ENCODE measurements at places on chromosomes 4 and X.

- no peak for DNase-seq
These were observed 735.1 kb downstream of the GLUD2 start for GRCh38 chrX:121782544-121782943.

DNA sequence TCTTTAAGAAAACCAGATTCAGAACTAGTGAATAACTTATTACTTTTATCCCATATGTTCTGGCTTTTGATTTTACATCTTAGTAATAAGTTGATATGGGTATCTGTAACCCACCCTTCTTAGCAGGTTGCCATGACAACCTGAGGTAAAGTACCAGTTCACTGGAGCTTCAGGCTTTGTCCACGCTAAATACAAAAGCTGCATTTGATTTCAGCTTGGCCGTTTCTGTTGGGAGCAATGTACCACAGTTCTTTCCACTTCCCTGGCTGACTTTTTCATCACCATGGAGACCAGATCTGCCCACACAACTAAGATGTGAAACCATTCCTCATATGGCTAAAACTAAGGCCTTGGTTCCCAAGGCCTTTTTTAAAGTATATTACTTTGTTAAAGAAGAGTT, 26.1 kb downstream of the KLHL34 start:
- no peak for DNase-seq

GRCh38 chrX:17592117-17592516, 145.2 kb upstream of the SCML1 start:
- DNase-seq: no peak

GRCh38 chrX:109390556-109390955, 91.3 kb downstream of the GUCY2F start:
- no peak for DNase-seq

GRCh38 chr4:112519689-112520597, 4.0 kb upstream of the NEUROG2 start:
- DNase-seq: no peak

- no peak for DNase-seq
These were observed 466.0 kb downstream of the DMD start for GRCh38 chrX:32745323-32745722.

GRCh38 chr4:22299678-22300077, 216.2 kb downstream of the ADGRA3 start:
- DNase-seq: no peak

DNA sequence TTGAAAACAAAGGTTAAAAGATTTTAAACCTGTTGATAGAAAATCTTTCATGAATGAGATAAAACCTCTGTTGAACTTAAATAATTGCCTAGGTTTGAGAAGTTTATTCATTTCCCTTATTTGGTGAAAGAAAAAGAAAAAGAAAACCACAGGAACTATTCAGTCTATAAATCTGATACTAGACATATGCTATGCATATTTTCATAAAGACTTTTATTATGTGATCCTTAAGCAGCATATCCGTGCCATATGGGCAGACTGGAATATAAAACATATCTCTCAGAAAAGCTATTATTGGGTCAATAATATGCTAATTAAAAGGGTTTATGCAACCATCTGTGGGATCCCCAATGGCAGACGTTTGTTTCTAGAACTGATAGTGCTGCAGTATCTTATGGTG, 178.7 kb downstream of the RASL11B start:
- DNase-seq: no peak

- peak; percentile 16 for DNase-seq
These were observed 84.0 kb upstream of the ATP6AP2 start for GRCh38 chrX:40496728-40497127.

- no peak for DNase-seq
These were observed 66.5 kb downstream of the SLIT2 start for GRCh38 chr4:20318001-20318908.

- peak; percentile 16 for DNase-seq
These were observed 26.1 kb downstream of the LAMTOR3 start for GRCh38 chr4:99868126-99868596.

DNA sequence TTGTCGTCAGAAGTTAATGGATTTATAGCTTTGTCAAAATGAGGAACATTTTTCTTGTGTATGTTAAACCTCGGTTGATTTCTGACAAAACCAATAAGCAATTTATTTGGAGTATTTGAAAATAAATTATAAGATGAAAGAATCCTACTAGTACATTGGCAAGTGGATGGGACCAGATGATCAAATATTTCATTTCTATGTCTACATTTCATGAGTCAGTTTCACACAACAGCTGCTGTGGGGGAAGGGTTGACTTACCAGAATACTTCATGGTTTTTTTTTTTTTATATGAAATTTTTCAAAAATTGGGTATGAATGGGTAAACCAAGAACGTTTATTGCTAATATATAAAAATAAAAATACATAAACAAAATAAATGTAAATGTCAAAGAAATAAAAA, 39.4 kb downstream of the RAPGEF2 start:
- DNase-seq: no peak

- DNase-seq: no peak
These were observed 68.1 kb downstream of the UCHL1 start for GRCh38 chr4:41324861-41325260.

- no peak for DNase-seq
These were observed 82.5 kb downstream of the GATB start for GRCh38 chr4:151678048-151678872.

- DNase-seq: no peak
These were observed 539 bp upstream of the SPCS3 start for GRCh38 chr4:176319151-176319703.

DNA sequence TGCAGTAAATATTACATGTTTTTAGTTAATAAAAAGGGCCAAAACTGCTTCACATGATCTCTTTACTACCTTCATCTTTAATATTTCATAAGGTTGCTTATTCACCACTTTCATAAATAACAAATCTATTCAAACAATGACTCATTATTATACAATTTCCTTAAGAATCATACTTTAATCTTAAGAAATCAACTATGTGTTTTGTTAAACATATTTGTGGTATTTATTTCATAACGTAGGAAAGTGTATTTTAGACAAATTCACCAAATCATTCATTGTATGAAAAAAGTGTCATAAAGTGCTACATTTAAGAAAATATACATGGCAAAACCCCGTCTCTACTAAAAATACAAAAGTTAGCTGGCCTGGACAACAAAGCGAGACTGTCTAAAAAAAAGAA, 150.5 kb upstream of the RXFP1 start:
- DNase-seq: no peak
